ENCODE measurements at places on chromosomes 2 and 18.

GRCh38 chr2:226652369-226652768 is 147.3 kb downstream of the IRS1 start:
- DNase-seq, result no peak

GRCh38 chr18:7577706-7578105 is 10.6 kb downstream of the PTPRM start:
- DNase-seq, result no peak

GRCh38 chr2:12605366-12605765 is 111.4 kb upstream of the TRIB2 start:
- DNase-seq, result no peak

GRCh38 chr2:17375262-17375661 is 143.0 kb downstream of the RAD51AP2 start:
- DNase-seq, result no peak

DNA sequence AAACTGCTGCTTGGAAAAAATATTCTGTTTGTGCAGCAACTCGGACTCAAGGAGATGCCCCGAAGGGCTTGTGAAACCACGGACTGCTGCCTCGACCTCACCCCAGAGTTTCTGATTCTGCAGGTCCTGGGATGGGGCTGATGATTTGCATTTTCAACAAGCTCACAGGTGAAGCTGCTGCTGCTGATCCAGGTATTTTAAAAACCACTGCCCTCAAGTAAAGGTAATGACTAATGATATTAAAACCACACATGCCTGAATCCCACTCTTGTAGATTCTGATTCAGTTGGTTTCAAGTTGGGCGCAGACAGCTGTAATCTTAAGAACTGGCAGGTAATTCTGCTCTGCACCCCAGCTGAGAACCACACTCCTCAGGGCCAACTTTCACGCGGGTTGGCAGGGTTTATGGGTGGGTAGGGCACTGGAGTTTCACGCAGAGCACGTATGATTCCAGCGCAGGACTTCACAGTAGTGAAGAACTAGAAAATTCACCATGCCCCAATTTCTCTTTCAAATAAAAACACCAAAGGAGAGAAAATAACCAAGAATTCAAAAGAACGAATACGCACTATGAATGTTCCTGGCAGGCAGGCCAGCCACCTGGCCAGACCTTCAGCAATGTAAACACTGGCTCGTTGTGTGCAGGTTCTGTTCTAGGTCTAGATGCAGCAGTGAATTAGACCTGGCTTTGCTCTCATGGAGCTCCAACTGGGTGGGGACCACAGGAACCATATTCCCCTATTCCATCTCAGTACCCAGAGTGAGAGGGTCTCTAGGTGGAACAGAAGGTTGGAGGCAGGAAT is 74.6 kb upstream of the ZFP36L2 start:
- no peak for DNase-seq

DNA sequence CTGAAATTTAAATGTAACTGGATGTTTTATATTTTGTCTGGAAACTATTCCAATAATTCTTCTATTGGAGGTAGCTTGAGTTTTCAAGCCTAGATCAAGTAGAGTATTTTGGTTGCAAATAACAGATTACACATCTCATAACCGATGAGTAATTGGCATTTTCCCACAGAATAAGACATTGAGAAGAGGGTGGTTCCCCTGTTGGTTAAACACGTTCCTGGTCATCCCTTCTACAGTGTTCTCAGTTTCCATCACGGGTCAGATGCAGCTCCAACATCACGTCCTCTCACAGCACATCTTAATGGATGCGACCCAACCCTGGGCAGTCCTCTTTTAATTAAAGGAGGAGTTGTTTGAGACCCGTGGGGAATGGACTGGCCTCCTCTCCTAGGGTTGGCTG is 149.0 kb upstream of the ZNF516 start:
- no peak for DNase-seq

DNA sequence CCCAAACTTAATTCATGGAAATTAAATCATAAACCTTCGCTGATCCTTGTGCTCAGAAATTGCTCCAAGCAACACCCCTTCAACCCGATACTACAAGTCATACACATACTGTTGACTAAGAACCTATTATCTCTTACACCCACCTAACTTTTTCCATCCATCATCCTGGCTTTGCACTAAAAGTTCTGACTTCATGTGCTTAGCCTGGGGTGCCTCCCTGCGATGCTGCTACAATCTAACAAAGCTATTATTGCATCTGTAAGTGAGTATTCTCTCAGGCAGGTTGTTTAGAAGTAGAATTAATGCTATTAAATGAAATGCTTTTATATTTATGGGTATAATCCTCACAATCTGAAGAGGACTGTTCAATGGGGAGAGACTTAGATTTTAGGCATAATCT is 619.8 kb downstream of the CCDC85A start:
- no peak for DNase-seq

GRCh38 chr2:168158586-168158985 is 88.8 kb downstream of the STK39 start:
- no peak for DNase-seq

DNA sequence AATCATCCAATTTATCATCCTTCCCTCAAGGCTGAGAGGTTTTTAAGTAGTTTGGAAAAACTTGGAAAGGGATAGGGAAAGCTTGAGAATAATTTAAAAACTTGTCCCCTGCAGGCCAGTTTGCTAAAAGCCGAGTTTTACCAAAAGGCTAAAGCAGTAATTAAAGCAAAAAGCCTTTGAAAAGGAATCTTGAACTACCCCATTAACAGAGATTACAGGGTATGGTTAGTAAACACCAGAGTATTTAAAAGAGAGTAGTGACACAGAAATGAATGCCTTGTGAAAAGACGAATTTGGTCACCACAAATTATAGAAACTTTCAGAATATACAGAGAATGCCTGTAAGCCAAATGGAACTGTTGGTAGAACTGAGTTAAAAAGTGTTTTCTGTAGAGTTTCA is 85.0 kb downstream of the FMNL2 start:
- no peak for DNase-seq

GRCh38 chr2:97722227-97722626 is 8.9 kb downstream of the ZAP70 start:
- DNase-seq, result no peak

DNA sequence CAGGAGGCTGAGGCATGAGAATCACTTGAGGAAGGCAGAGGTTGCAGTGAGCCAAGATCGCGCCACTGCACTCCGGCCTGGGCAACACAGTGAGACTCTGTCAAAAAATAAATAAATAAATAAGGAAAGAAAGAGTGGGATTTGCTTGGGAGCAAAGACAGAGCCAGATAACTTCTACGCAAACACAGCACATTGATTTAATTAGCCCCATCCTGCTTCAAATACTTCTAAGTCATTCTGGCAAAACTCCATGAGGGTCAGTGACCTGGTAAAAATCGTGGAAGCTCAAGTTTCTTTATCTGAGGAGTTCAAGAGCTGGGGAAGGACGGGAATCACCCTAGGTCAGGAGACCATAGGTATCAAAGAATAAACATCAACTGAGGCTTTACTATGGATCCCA is 70.6 kb upstream of the TCF7L1 start:
- DNase-seq, result no peak

GRCh38 chr2:160737247-160737646 is 243.6 kb upstream of the RBMS1 start:
- DNase-seq, result no peak

DNA sequence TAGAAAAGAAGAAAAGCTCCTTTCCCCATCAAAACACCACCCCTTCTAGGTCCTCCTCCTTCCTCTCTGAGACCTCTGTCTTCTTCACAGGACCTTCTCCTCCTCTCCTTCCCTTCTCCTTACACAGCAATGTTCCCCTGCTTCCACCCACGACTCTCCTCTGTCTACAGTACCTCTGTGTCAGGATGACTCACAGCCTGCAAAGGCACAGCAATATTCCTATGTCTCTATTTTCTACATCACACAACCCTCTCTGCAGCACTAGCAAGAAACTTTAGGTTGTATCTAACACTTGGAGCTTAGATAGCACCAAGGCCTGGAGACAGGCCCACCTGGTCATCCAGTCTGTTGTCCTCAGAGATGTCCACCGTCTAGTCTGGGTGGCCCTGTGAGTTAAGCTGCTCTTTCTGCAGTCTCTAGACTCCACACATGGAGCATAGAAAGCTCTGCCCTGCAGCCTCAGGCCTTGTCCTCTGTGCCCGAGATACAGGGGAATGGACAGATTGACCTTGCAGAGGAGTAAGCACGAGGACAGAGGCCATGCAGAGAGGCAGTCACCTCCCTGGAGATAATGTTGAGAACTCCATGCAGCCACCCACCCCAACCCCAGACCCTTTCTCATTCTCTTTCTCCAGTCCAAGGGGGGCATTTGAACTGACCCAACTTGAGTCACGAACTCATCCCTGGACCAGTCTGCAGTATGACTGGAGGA is 212.0 kb downstream of the TNS1 start:
- no peak for DNase-seq

- DNase-seq, result no peak
Observed at GRCh38 chr18:6950641-6951040, 167.0 kb downstream of the LAMA1 start.

DNA sequence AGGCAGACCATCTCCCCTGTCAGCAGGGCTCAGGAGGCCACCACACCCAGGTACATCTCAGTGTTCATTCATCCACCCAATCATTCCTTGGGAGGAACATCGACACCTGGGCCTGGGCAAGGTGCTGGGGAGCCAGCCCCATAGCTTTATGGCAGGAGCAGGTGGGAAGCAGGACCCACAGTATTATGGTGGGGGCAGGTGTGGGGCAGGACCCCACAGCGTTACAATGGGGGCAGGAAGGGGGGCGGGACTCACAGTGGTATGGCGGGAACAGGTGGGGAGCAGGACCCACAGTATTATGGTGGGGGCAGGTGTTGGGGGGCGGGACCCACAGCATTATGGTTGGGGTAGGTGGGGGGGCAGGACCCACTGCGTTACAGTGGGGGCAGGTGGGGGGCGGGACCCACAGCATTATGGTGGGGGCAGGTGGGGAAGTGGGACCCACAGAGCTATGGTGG is 128.9 kb upstream of the HS6ST1 start:
- no peak for DNase-seq

- no peak for DNase-seq
Observed at GRCh38 chr2:120820263-120820952, 84.7 kb downstream of the GLI2 start.

DNA sequence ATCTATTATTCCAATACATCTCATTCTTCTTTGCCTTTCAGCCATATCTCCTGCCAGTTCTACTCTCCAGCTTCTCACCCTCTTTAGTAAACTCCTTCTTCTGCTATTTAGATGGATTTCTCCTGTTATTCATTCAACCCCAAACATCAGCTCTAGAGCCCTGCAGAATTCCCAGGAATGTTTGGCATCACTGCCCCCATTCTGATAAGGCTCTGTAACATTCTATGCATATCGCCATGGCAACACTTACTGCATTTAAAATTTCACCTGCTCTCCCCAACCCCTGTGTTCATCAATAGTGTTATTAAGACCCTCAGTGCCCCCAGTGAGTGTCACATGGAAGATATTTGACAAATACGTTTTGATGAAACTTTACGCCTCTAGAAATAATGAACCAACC is 28.6 kb downstream of the LRATD1 start:
- DNase-seq, result no peak

- DNase-seq, result no peak
Observed at GRCh38 chr18:23856466-23857163, 157.9 kb upstream of the TTC39C start.

- no peak for DNase-seq
Observed at GRCh38 chr18:23682045-23682444, 7.2 kb upstream of the LAMA3 start.

GRCh38 chr2:20496076-20496872 is 49.4 kb downstream of the RHOB start:
- no peak for DNase-seq

- no peak for DNase-seq
Observed at GRCh38 chr18:77039196-77040130, 93.1 kb downstream of the MBP start.

- no peak for DNase-seq
Observed at GRCh38 chr2:29420464-29420863, 305.2 kb downstream of the CLIP4 start.

DNA sequence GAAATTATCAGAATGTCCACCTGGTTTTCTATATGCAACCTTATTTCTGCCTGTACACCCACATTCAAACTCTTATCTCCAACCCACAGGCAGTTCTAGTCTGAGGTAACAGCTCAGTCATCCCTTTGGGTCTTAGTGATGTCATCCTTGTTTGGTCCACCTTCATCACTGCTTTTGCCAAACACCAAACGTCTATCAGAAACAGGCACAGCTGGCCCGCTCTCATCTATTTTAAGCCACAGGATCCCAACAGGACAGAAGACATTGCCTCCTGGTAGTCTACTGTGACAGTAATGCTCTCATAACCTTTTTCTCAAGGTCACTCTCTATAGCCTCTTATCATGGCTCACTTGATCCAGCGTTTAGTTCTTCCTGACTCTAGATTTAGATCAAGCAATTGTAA is 99.0 kb upstream of the CHAC2 start:
- DNase-seq, result no peak

DNA sequence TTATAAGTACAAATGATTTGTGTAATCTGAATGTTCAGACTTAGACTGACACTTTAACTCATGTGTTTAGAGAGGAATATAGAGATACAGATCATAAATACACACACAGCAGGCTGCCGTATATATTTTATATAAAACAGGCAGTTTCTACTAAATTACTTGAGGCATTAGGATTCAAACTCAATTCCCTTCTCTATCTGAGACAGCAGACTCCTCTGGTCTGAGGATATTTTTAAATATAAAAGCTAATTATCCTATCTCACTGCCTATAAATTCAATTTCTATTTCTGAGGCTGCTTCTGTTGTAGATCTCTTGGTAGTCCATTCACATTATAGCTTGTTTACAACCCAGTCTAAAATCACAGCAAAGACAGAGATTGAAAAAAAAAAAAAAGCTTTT is 46.9 kb downstream of the BCL2 start:
- no peak for DNase-seq

DNA sequence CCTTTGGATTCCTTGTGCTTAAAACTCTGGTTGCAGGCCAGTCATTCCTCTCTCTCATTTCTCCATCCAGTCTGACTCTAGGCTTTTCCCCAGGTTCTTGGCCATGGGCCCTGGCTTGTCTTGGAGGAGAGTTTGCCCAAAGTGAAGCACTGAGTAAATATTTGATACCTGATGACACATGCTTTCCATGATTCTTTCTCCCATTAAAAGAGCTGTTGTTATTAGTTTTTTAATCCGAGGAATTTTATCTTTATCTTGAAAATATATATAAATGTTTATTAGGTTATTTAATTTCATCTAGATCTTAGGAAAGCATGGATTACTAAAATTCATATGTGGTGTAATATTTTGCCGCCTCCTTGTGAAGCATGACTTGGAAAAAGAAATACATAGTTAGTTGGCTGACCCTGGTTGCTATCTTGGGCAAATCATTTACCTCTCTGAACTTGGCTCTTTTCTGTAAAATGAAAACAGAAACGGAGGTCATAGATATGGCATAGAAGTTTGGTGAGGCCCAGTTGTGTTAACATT is 650.1 kb downstream of the SLC4A3 start:
- no peak for DNase-seq

GRCh38 chr2:179513181-179513580 is 248.5 kb upstream of the SESTD1 start:
- DNase-seq, result no peak

GRCh38 chr2:66515743-66516142 is 80.8 kb downstream of the MEIS1 start:
- DNase-seq, result no peak

- DNase-seq, result no peak
Observed at GRCh38 chr18:331221-331821, 63.5 kb upstream of the THOC1 start.

Measured in activated naive CD4-positive, alpha-beta T cell treated with Interleukin-2 at 50 U/mL for 16 hours (primary cell).